Cortex of kidney (tissue), 1 donor: ENCODE measurements at places on chromosomes 5 and 9.

GRCh38 chr5:149639737-149640136 is 58.4 kb downstream of the ARHGEF37 start:
- no peak for DNase-seq

DNA sequence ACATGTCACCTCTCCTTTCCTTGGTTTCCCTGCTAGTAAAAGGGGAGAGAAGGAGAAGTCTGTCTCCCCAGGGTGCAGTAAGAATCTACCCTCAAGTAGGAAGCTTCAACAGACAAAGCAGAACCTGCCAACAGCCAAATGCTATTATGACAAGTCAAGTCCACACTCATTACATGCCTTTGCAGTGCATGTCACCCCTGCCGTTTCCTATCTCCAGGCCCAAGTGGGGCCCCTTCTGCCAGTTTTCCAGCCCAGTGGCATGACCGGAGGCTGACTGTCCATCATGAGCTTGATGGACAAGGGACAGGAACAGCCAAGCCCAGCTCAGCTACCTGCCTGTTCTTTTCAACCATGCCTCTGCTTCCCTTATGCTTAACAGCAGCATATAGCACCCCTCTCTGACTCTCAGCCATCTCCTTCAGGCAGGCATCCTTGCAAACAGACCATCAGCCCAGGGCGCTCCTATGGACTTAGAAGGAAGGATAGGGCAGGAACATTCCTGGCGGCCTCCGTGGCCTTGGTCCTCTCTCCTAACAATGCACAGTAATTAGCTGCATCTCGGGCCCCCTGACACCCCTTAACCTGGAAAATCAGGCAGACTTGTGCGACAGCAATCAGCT is 107.2 kb upstream of the RAD23B start:
- DNase-seq, result no peak

DNA sequence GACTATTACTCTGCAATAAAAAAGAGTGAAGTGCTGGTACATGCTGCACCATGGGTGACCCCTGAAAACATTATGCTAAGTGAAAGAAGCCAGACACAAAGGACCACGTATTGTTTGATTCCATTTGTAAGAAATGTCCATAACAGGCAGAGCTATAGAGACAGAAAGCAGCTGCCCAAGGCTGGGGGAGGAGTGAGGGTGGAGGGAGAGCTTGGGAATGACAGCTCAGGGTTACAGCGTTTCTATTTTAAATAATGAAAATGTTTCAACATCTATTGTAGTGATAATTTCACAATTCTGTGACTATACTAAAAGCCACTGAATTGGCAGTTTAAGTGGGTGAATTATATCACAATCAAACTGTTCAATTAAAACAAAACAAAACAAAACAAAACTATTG is 81.7 kb downstream of the MYO10 start:
- no peak for DNase-seq

GRCh38 chr5:128156521-128156920 is 73.0 kb downstream of the SLC12A2 start:
- DNase-seq, result no peak

DNA sequence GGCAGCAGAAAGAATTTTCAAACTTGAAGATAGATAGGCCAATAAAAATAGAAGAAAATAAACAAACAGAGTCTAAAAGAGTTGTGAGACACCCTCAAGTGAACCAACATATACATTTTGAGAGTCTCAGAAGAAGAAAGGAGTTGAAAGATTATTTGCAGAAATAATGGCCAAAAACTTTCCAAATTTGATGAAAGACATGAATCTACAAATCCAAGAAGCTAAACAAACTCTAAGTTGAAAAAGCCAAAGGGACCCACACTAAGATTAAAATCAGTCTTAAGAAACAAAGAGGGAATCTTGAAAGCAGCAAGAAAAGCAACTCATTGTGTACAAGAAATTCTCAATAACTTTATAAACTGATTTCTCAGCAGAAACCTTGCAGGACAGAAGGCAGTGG is 137.0 kb downstream of the SAXO1 start:
- no peak for DNase-seq

- DNase-seq, result no peak
These were observed 132.9 kb downstream of the PALM2AKAP2 start for GRCh38 chr9:109912726-109913460.

GRCh38 chr9:107425101-107426025 is 64.2 kb downstream of the KLF4 start:
- DNase-seq, result no peak

- no peak for DNase-seq
These were observed 10.5 kb upstream of the IPPK start for GRCh38 chr9:92680166-92681119.

DNA sequence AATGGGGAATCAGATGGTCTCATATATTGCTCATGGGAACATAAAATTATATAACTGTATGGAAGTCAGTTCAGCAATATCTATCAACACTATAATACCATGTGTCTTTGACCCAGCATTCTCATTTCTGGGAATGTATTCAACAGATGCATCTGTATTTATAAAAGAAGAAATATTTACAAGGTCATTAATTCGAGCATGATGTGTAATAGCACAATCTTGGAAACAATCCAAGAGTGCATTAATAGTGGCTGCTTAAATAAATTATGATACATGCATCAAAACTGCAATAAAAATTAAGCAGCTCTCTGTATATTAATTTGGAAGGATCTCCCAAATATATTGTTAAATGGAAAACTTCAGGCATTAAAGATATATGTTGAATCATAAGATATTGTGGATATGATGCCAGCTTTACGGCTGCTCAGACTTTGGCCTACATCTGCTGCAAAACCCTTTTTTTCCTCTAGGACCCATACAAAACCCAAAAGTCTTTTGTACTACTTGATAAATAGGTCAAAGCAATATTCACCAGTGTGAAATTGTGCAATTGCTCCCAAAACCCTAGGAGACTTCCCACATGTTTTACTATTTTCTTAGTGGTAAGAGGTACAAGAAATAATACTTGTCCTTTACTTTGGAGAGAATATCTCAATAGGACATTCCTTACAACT is 45.3 kb upstream of the ISOC1 start:
- no peak for DNase-seq

DNA sequence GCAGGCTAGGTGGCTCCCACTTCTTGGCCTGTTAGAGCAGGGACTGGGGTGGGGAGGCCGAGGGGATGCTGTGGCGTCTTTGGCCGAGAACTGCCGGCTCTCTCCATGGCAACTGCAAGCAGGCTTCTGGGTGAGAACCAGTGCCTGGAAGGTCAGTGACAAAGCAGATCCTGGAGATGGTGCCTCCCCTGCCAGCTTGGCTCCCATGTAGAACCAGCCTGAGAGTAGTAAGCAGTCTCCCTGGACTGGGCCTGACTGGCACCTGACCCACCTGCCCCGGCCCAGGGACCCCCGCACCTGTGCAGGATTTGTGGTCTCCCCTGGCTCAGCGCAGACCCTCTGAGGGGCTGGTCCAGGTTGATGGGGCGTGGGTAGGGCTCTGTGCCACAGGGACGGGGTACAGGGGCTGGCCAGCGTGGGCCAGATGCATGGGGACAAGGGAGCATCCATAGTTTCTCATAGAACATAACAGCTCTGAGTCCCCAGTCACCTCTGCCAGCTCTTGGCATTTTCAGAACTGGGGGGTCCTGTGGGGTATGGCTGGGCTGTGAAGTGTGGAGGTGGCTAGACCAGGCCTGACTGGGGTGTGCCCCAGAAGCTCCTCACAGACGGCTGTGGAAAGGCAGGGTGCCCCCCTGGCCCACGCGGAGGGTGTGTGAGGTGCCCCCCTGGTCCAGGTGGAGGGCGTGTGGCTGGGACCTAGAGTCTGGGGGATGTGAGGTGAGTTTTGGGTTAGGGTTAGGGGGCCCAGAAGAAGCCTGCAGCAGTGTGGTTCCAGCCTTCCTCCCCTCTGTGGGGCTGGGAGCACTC is 22.2 kb downstream of the CACNA1B start:
- DNase-seq, result no peak

GRCh38 chr5:132056610-132057497 is 3.6 kb upstream of the IL3 start:
- DNase-seq, result no peak
